ENCODE measurements at places on chromosomes 3 and 15.
A peak's percentile ranks its signal among the peaks of the same experiment; 100 is the strongest.

DNA sequence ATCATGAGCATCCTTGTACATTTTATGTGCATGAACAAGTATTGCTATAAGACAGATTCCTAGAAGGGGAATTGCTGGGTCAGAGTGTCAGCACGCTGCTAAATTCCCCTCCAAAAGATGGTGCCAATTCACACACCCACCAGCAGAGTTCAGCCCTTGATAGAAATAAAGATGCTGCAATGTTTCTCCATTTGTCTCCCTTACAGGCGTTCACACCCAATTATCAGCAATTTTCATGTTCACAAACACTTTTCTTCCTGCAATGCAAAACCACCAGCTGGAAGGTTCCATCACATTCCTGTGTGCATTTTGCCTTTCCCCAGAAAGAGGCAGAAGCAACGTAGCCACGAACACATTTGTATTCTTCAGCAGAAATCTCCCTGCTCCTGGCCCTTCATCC lies 3.3 kb upstream of the TAMM41 start:
- no peak for DNase-seq
- H3K4me3 ChIP-seq, result no peak overlapping the region
- no peaks in the 10 kb centered on the region for H3K27me3 ChIP-seq
- no peak overlapping the region for H3K27ac ChIP-seq

- no peak for DNase-seq
- H3K27ac ChIP-seq, result no peak overlapping the region
- peaks cover 17% of the 10 kb centered on the region for H3K4me1 ChIP-seq
- no peaks in the 10 kb centered on the region for H3K27me3 ChIP-seq
- H3K36me3 ChIP-seq, result no peaks in the 10 kb centered on the region
- no peak overlapping the region for H3K4me3 ChIP-seq
Observed at GRCh38 chr3:183560607-183561006, 5.1 kb upstream of the KLHL6 start.

DNA sequence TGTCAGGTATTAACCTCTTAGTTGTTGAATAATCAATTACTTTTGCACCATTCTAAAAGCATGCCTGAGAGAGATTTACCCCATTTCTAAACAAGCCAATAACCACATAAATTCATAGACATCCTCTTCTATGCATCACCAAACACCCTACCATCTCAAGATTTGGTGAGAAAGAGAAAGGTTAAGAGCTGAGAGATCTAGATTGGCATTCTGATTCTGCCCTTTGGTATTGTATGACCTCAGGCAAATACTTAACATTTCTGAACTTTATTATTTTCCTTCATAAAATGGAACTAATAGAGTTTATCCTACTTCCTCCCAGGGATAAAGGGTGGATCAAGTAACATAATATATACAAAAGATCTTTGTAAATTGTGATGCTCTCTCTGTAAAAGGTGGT lies 146.5 kb upstream of the MME start:
- no peaks in the 10 kb centered on the region for H3K27me3 ChIP-seq
- H3K36me3 ChIP-seq, result no peaks in the 10 kb centered on the region
- no peak for DNase-seq

DNA sequence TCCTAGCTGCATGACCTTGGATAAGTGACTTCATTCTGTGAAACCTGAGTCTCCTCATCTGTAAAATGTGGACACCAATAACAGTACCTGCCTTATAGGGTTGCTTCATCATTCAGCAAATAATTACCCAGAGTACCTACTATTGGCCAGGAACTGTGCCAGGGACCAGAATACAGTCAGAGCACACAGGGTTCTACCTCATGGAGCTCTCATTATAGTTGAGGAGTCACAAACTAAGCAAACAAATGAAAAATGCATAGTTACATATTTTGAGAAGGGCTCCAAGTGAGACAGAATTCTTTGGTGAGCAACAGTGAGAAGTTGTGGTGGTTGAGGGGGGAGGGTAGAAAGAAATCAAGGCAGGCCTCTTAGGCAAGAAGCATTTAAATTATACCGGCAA lies 308.6 kb upstream of the WNT5A start:
- no peak overlapping the region for H3K27ac ChIP-seq
- H3K4me1 ChIP-seq, result no peaks in the 10 kb centered on the region
- no peaks in the 10 kb centered on the region for H3K27me3 ChIP-seq
- no peaks in the 10 kb centered on the region for H3K36me3 ChIP-seq

GRCh38 chr3:191253089-191253799 lies 54.2 kb downstream of the OSTN start:
- H3K4me3 ChIP-seq, result peak overlapping the region; percentile 69
- DNase-seq, result no peak
- H3K4me1 ChIP-seq, result peaks cover 32% of the 10 kb centered on the region
- H3K27me3 ChIP-seq, result no peaks in the 10 kb centered on the region
- H3K36me3 ChIP-seq, result no peaks in the 10 kb centered on the region

- no peak overlapping the region for H3K27ac ChIP-seq
- H3K27me3 ChIP-seq, result no peaks in the 10 kb centered on the region
- no peak overlapping the region for H3K4me3 ChIP-seq
- H3K4me1 ChIP-seq, result no peaks in the 10 kb centered on the region
Observed at GRCh38 chr3:59444294-59444671, 394.5 kb upstream of the CFAP20DC start.

DNA sequence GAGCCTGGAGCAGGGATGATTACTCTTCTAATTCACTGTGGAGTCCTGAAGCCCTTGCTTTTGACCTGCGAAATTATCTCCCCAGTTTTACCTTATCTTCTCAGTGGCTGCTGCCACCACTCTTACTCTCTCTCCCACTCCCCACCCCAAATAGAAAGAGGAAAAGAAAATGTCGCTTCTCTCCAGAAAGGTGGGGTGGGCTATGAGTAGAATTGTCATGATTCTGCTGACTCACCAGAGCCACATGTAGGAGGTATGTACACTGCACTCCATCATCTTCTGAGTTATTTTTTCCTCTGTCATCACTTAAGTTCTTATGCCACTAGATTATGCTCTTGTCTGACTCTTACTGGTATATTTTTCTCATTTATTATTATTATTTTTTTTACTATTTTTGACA lies 43.9 kb upstream of the TMEM158 start:
- DNase-seq, result no peak
- no peak overlapping the region for H3K4me3 ChIP-seq
- peaks cover 13% of the 10 kb centered on the region for H3K27me3 ChIP-seq
- no peaks in the 10 kb centered on the region for H3K36me3 ChIP-seq
- H3K27ac ChIP-seq, result no peak overlapping the region

DNA sequence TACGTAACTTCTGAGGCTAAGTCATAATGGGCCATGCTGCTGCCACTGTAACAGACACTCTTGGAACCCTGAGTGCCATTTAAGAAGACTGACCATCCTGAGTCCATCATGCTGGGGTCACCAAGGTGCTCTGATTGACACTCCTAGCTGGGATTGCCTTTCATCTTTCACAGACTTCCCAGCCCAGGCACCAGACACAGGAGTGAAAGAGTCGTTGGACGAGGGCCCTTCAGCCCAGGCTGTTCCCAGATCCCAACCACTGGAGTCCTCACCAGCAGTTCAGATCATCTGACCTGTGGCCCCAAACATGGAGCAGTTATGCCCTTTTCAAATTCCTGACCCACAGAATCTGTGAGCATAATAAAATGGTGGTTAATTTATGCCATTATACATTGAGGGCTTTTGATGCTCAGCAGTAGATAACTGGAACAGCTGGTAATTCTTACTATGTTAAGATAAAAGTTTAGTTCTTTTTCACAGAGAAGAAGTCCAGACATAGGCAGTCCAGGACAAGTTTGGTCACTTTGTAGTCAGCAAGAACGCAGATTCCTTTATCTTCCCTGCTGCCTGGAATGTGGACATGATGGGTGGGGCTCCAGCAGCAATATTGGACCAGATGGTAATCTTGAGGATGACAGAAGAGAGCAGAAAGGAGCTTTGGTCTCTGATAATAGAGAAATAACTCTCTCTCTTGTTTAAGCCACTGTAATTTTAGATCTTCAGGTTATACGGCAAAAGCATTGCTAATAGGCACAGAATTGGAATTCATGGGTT lies 7.3 kb upstream of the EHD4 start:
- no peaks in the 10 kb centered on the region for H3K36me3 ChIP-seq
- DNase-seq, result no peak
- H3K4me1 ChIP-seq, result no peaks in the 10 kb centered on the region
- peaks cover 4% of the 10 kb centered on the region for H3K27me3 ChIP-seq
- no peak overlapping the region for H3K27ac ChIP-seq

GRCh38 chr3:61221759-61222362 lies 29.4 kb downstream of the FHIT start:
- H3K36me3 ChIP-seq, result peaks cover 5% of the 10 kb centered on the region
- no peak overlapping the region for H3K4me3 ChIP-seq
- H3K27me3 ChIP-seq, result no peaks in the 10 kb centered on the region
- H3K27ac ChIP-seq, result no peak overlapping the region
- no peaks in the 10 kb centered on the region for H3K4me1 ChIP-seq
- DNase-seq, result no peak

DNA sequence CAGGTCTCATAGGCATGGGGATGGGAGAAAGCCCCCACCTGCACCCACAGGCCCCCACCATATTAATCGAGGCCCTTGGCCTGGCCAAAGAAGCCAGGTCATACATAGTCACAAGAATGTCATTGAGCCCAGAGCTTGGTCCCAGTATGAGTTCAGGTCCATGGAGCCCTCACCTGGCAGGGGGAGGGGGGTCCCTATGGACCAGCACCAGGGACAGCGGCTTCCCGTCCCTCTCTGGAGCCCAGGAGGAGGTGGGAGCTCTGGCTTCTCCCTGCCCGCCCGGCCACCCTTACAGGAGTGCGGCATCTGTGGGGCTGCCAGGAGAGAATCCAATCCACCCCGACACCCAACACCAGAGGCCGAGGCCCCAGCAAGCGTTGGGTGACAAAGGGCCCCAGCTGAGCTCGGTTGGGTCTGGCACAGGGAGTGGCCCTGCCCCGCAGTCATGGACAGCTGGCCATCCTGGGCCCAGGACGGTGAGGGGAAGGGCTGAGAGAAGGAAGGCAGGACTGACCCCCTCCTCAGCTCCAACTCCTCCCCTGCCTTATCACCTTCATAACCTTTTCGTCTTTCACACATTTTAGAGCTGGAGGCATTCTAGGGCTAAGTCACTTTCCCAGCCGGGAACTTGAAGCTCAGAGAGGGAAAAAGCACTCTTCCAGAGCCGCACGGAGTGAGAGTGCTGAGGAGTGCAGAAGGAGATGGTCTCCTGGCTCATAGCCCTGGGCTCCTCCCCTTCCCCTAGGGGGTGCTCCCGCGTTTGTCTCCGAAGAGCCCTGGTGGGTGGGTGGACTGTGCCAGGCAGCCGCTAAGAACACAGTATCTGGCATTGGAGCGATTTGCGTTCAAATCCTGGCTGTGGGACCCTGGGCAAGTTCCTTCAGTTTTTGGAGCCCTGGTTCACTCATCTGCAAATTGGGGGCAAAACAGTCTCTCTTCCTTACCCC lies 54.6 kb downstream of the ATP2B2 start:
- no peak overlapping the region for H3K27ac ChIP-seq
- peaks cover 2% of the 10 kb centered on the region for H3K4me1 ChIP-seq
- no peaks in the 10 kb centered on the region for H3K36me3 ChIP-seq
- peaks cover 9% of the 10 kb centered on the region for H3K27me3 ChIP-seq
- DNase-seq, result no peak

- H3K4me3 ChIP-seq, result no peak overlapping the region
- H3K27ac ChIP-seq, result no peak overlapping the region
- no peak for DNase-seq
- no peaks in the 10 kb centered on the region for H3K36me3 ChIP-seq
Observed at GRCh38 chr3:22585504-22585903, 617.6 kb upstream of the UBE2E2 start.

- H3K36me3 ChIP-seq, result peaks cover 19% of the 10 kb centered on the region
- peaks cover 47% of the 10 kb centered on the region for H3K4me1 ChIP-seq
- no peaks in the 10 kb centered on the region for H3K27me3 ChIP-seq
- peak overlapping the region; percentile 88 for H3K4me3 ChIP-seq
Observed at GRCh38 chr3:36906504-36907149, 38.2 kb downstream of the TRANK1 start.

DNA sequence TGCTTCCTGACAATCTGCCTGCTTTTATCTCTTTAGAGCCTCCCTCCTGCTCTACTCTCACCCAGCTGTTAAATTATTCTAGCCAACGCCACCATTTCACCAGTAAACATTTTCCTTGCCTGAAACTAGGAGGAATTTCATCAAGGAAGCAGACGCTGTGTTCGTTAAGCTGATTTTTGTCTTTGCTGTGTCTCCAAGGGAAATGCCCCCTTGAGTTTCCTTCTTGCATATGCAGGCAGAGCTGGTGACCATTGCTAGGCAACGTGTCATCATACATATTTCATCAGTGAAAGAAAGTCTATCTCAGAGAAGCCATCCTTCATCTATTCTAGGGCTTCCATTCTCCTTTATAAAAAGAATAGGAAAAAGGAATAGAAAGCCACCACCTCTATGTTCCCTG lies 87.0 kb upstream of the ST8SIA2 start:
- peaks cover 11% of the 10 kb centered on the region for H3K27me3 ChIP-seq
- H3K4me3 ChIP-seq, result no peak overlapping the region
- no peak for DNase-seq
- no peaks in the 10 kb centered on the region for H3K4me1 ChIP-seq

DNA sequence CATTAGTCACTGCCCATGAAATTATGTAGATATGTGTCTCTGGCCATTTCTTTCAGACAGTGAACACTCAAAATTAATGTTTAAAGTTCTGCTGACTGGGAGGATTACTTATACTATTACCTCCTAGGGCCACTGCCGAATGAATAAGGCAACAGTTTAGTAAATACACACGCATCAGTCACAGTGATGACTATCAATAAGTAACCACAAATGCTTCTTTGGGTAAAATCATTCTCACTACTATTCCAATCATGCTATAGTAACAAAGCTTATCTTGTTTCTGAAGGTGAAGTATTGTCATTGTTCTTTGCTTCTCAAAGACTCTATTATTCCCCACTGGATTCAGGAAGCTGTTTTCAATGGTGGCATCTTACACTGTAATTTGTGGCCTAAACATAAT lies 478.8 kb downstream of the EPHA3 start:
- H3K27ac ChIP-seq, result no peak overlapping the region
- H3K36me3 ChIP-seq, result no peaks in the 10 kb centered on the region
- no peak for DNase-seq

DNA sequence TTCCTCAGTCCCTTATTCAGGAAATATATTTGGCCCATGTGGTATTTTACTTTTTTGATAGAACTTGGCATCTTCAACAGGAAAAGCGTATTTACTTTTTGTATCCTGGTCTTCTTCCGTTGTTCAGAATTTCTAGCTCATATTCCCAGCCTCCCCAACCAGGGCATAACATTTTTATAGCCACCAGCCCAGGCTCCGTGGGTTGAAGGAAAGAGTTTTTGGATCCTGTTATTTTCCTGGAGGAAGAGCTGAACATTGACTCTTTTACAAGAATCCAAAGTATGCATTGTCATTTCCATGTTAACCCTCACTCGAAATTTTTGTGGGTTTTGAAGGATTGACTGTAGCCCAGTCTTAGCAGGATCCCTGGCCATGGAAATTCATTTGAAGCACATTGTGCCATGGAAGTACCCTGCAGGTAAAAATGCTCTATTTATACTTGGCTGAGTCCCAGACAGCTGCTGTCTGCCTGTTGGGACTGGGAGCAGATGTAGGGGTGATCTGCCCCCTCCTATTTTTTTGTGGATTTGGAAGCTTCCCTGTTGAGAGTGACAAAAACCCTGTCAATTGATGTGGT lies 98.8 kb downstream of the AKAP13 start:
- H3K27ac ChIP-seq, result peak overlapping the region; percentile 7
- DNase-seq, result no peak
- H3K4me1 ChIP-seq, result peaks cover 62% of the 10 kb centered on the region
- H3K27me3 ChIP-seq, result no peaks in the 10 kb centered on the region
- H3K36me3 ChIP-seq, result peaks cover 5% of the 10 kb centered on the region

GRCh38 chr15:79017953-79018352 lies 72.6 kb downstream of the RASGRF1 start:
- no peaks in the 10 kb centered on the region for H3K27me3 ChIP-seq
- peak overlapping the region; percentile 70 for H3K27ac ChIP-seq
- no peak for DNase-seq
- peaks cover 23% of the 10 kb centered on the region for H3K4me1 ChIP-seq

- peaks cover 5% of the 10 kb centered on the region for H3K27me3 ChIP-seq
- peaks cover 3% of the 10 kb centered on the region for H3K36me3 ChIP-seq
- no peaks in the 10 kb centered on the region for H3K4me1 ChIP-seq
- DNase-seq, result no peak
- H3K27ac ChIP-seq, result no peak overlapping the region
Observed at GRCh38 chr3:177724020-177724638, 526.8 kb upstream of the TBL1XR1 start.
